Uterus (tissue), 4 donors: ENCODE measurements at places on chromosomes 12 and 14. TPM values are rescaled to one million over a fixed set of nuclear protein-coding genes. Genes with fewer than 3 reads are reported as not detected.

GRCh38 chr14:56181681-56182085 lies 63.5 kb downstream of the PELI2 start:
- no peaks in the 10 kb centered on the region for H3K36me3 ChIP-seq
- no peak overlapping the region for H3K27ac ChIP-seq
- H3K27me3 ChIP-seq, result no peaks in the 10 kb centered on the region
- H3K4me1 ChIP-seq, result no peaks in the 10 kb centered on the region

DNA sequence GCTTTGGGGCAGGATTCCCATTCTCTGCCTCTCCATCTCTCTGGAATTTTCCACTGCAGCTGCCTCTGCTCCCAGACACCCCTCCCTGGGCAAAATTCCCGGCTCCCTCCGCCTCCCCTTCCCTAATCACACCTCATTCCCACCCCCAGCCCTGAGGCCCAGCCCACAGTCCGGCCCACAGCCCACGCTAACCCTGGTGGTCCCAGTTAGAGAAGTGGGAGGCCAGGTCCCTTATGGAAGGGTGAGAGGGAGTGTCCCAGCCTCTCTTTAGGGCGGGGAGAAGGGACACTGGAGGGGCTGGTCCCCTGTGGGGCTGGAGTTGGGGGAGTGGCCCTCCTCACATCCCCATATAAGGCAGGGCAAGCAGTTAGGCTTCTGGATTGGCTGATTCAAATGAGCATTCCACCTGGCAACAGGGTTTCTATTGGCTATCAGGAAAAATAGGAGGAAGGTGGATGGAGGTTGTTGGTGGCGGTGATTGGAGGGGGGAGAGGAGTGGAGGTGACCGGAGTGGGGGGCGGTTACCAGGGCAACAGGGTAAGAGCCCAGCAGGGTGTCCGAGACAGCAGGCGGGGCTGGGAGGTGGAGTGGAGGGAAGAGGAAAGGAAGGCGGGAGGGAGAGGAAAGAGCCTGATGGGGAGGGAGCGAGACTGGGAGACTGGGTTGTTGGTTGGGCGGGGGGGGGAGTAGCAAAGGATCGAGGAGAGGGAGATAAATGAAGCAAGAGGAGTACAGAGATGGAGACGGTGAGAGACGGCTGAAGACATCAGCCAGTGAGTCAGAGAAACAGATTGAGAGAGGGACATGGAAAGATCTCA lies 1.9 kb upstream of the PTMS start:
- peak; percentile 99 for DNase-seq
- H3K27ac ChIP-seq, result peak overlapping the region; percentile 97
- H3K27me3 ChIP-seq, result no peaks in the 10 kb centered on the region
- no peaks in the 10 kb centered on the region for H3K36me3 ChIP-seq

The DLK1 gene
- not detected for total RNA-seq

- DNase-seq, result no peak
- H3K36me3 ChIP-seq, result no peaks in the 10 kb centered on the region
- H3K27me3 ChIP-seq, result no peaks in the 10 kb centered on the region
- no peak overlapping the region for H3K4me3 ChIP-seq
Observed at GRCh38 chr14:45361727-45362126, 108.7 kb upstream of the MIS18BP1 start.

DNA sequence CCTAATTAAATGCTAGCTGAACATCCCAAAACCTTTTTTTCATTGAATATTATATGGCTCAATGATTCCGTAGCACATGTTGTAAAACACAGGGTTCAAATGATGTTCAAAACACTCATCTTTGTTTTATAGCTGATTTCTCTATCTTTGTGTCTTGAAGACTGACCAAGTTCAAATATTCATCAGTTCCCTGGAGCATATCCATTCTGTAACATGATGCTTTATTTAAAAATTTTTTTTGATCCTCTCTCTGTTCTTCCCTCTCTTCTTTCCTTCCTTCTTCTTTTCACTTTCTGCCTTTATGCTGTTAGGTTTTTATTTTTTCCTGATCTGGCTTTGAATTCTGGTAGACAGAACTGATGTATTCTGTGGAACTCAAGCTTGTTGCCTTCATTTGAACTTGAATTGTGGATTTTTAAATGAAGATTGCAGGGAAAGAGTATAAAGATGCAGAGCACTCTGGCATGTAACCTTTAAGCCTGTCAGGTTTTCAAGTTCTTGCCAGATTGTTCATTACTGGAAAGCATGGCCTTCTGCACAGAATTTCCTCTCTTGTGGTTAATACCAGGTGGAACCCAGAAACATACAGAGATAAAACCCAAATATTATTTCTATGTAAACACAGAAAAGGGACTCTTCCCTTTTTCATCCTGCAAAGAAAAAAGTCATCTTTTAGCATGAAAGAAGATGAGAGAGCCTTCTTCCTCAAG lies 39.5 kb downstream of the PROX2 start:
- no peaks in the 10 kb centered on the region for H3K4me1 ChIP-seq
- no peak for DNase-seq
- H3K36me3 ChIP-seq, result no peaks in the 10 kb centered on the region

DNA sequence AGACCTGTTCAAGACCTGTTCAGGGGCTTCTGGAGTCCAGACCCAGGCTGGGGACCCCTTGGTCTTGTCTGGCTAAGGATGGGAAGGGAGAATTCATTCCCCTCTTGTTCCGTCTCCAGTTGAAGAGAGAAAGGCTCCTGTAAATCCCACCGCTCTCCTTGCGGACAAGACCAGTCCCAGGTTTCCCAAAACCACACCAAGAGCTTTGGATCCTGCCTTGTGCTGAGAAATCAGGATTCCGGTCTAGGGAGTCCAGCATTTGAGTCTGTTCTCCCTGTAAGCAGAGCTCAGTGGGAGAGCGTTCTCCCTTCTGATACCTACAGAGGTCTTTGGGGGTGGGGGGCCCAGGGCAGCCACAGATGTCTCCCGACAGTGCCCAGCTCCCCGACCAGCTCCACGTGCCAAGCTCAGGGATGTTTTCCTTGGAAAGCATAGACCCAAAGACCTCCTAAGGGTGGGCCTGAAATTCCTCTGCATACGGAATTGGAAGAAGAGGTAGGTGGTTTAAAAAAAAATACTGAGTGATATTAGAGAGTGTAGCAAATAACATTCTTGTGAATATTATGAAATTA lies 1.9 kb downstream of the HOXC13 start:
- H3K27me3 ChIP-seq, result peaks cover 87% of the 10 kb centered on the region
- no peaks in the 10 kb centered on the region for H3K36me3 ChIP-seq
- H3K27ac ChIP-seq, result no peak overlapping the region
- no peak overlapping the region for H3K4me3 ChIP-seq
- DNase-seq, result no peak

DNA sequence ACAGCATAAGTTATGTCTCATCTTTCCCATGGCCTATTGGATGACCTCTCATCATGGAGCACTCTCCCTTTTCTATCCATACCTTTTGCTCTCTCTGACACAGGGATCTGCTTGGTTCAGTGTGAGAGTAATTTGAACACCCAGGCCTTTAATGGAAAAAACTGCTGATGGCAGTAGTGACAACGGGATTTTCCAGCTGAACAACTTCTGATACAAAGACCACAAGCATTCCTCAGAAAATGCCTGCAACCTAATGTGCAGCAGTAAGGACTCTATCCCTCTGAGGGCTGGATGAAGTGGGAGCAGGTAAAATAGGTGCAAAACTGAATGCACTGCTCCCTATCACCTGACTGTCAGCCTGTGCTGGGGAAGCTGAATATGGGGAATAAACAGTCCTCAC lies 51.0 kb downstream of the KANSL2 start:
- H3K36me3 ChIP-seq, result no peaks in the 10 kb centered on the region
- no peaks in the 10 kb centered on the region for H3K27me3 ChIP-seq
- DNase-seq, result no peak
- no peak overlapping the region for H3K27ac ChIP-seq
- no peaks in the 10 kb centered on the region for H3K4me1 ChIP-seq
- H3K4me3 ChIP-seq, result no peak overlapping the region

The SLCO1A2 gene
- not detected for total RNA-seq

The CELA1 gene
- total RNA-seq, result not detected

The CPNE6 gene
- not detected for total RNA-seq

The RASSF9 gene
- 17.8 TPM for total RNA-seq

DNA sequence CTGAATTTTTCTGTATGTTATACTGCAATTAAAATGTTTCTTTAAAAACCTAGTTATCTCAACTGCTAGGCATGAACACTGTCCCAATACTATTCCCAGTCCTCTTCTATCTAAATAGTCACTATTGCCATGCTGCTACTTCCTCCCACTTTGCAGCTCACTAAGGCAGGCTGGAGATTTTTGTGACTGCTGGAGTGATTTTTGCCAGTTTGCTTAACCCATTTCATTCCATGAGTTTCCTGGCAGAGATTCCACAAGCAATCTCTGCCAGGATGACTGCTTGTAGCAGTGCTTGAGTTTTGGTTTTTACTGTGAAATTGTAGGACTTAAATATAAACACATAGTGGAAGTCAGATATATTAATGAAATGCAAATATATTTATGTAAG lies 80.8 kb downstream of the BHLHE41 start:
- H3K4me3 ChIP-seq, result no peak overlapping the region
- no peak for DNase-seq
- no peaks in the 10 kb centered on the region for H3K36me3 ChIP-seq
- no peaks in the 10 kb centered on the region for H3K4me1 ChIP-seq
- H3K27me3 ChIP-seq, result no peaks in the 10 kb centered on the region
- no peak overlapping the region for H3K27ac ChIP-seq

GRCh38 chr12:123148223-123148622 lies 2.7 kb downstream of the PITPNM2 start:
- no peaks in the 10 kb centered on the region for H3K27me3 ChIP-seq
- H3K36me3 ChIP-seq, result no peaks in the 10 kb centered on the region
- H3K4me3 ChIP-seq, result no peak overlapping the region
- no peak overlapping the region for H3K27ac ChIP-seq
- DNase-seq, result no peak

The COX8C gene
- not detected for total RNA-seq

DNA sequence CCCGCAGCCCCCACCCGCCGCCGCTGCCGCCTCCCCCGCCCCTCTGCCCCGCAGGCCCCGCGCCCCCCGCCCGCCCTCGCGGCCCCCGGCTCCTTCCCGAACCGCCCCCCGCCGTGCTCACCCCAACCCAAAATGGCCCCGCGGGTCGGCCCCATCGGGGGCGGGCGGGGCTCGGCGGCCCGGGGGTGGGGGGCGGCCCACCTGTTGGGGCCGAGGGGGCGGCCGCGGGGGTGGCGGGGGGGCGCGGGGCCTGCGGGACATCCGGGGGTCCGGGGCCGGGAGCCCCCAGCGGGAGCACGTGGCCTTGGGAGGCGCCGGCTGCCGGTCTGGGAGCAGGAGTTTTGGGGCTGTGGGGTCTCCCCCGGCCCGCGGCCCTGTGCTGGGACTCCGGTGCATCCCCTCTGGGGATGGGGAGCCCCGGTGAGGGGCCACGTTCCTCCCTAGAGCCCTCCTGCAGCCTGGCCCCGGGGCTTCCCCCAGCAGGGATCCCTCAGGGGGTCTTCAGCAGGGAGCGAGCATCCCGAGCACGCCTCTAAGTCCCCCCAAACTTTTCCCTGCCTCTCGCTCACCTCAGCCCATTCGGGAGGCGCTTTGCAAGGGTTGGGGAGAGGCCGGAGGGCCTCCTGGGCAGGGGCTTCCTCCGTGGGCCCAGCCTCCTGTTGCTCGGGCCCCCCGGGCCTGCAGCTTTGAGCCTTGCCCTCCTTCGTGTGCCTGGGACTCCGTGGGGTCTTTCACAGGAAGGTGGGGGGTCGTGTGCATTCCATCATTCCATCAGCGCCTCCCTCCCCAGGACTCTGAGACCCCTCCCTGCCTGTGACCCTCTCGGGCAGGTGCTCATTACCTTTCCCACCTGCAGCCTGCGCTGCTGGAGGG lies 710 bp downstream of the MTA1 start:
- H3K27ac ChIP-seq, result peak overlapping the region; percentile 72
- no peak for DNase-seq
- H3K27me3 ChIP-seq, result no peaks in the 10 kb centered on the region
- no peaks in the 10 kb centered on the region for H3K36me3 ChIP-seq

GRCh38 chr14:55028066-55028465 lies 1.0 kb downstream of the SOCS4 start:
- no peak overlapping the region for H3K27ac ChIP-seq
- H3K27me3 ChIP-seq, result no peaks in the 10 kb centered on the region
- H3K36me3 ChIP-seq, result no peaks in the 10 kb centered on the region
- H3K4me3 ChIP-seq, result peak overlapping the region; percentile 60
- H3K4me1 ChIP-seq, result peaks cover 13% of the 10 kb centered on the region
- no peak for DNase-seq

The TAS2R7 gene
- not detected for total RNA-seq

The KCNJ8 gene
- total RNA-seq, result 44.9 TPM

DNA sequence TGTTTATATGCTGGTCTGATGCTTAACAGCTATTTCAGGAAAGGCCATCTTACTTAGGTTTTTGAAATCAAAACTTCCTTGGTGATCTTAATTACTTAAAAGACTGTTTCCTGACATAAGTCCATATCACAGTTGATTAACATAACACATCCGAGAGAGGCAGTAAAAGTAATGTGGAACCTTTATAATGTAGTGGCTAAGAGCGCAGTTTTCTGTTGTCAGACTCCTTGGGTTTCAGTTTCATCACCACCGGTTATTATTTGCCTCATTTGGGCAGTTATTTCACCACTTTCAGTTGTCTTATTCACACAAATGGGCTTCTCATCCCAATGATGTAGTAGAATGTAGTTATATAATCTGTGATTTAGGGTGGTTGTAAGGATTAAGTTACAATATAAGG lies 30.9 kb downstream of the TBC1D15 start:
- no peak overlapping the region for H3K27ac ChIP-seq
- H3K4me1 ChIP-seq, result no peaks in the 10 kb centered on the region

The COL2A1 gene
- 1.9 TPM for total RNA-seq

DNA sequence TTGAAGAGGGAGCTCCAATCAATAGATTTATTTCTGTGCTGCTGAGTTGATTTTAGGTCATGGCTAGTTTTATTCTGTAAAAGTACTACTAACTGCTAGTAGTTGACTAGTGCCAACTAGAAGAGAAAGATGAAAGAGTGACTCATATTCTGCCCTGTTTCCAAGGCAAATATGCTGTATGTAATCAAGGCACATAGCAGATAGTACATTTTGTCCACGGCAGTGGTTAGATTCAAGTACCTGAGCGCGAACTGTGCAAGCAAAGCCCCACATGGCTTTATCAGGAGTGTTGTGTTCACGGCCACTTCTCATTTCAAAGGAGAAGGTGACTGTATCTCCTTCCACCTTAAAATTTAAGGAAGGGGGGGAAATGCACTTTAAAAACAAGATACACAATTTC lies 126.8 kb downstream of the TRAFD1 start:
- no peak for DNase-seq
- H3K27me3 ChIP-seq, result no peaks in the 10 kb centered on the region
- H3K4me1 ChIP-seq, result no peaks in the 10 kb centered on the region
- no peak overlapping the region for H3K27ac ChIP-seq
- no peaks in the 10 kb centered on the region for H3K36me3 ChIP-seq
